Right kidney (tissue), 9 donors: ENCODE measurements at places on chromosomes 4 and X.

DNA sequence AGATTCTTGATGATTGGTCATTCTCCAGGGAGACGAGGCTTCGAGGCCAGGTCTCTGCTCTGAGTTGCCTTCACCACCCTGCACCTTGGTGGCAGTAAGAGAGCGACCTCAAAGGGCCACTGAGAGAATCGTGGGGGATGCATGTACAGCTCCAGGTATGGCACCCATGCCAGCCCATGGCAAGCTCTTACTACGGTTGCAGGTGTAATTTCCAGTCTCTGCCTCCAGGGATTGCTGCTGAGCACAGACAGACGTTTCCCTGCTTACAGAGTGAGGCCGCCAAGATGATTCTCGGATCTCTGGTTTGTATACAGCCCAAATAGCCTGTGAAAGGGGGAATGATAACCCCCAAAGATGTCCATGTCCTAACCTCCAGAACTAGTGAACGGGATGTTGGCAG is 16.3 kb upstream of the DRD5 start:
- no peak for DNase-seq

DNA sequence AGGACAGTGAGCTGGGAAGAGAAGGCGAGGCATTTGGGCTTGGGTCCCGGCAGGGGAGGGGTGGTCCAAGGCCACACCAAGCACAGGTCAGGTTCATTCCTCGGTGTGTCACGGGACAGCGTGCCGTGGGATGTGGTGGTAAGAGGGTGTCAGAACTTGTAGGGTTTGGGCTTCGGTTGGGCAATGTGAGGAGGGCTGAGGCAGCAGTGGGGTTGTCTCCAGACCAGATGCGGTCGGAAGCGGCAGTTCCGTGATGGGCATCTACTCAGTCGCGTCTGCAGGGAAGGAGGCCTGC is 22.1 kb downstream of the ADRA2C start:
- DNase-seq: no peak

- DNase-seq: no peak
Measured at GRCh38 chr4:38106886-38107514, 146.8 kb downstream of the PTTG2 start.

GRCh38 chrX:40663880-40664630 is 16.7 kb upstream of the CXorf38 start:
- DNase-seq: no peak

- no peak for DNase-seq
Measured at GRCh38 chr4:73788411-73788810, 48.0 kb downstream of the CXCL8 start.

DNA sequence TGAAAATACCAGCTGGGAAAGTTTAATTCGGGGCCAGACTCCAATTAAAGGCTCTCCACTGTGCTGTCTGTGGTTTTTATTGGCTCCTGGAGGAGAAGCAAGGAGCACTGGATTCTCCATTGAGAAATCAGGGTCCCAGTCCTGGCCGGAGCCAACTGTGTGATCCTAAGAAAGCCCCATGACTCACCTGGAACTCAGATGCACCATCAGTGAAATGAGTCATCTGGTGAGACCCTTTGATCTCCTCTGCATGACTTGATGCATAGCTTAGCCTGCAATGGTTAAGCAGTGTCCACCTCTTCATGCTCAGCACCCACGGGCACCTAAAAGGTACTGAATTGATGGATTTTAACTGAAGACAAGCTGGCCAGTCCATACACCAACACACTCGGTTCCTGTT is 119.2 kb upstream of the VCX3B start:
- no peak for DNase-seq

GRCh38 chr4:73734530-73735001 is 5.8 kb upstream of the CXCL8 start:
- no peak for DNase-seq

DNA sequence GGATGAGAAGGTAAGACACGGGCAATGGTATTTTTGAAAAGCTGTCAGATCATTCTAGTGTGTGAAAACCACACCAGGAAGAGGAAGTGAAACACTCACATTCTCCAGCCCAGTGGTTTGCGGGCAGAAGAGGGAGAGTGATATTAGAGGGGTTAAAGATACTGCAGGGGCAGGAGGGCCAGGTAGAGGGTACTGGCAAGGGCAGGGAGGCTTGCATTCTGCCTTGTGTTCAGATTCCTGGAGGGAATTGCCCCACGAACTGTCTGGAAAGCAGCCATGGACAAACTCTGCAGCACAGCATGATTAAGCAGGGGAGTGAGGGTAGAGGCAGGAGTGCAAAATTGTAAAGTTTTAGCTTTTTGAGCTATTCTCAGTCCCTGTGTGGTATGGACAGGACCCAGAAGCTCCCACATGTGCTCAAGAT is 30.9 kb downstream of the NIPAL1 start:
- no peak for DNase-seq

GRCh38 chrX:72367516-72367915 is 61.8 kb upstream of the CITED1 start:
- no peak for DNase-seq

DNA sequence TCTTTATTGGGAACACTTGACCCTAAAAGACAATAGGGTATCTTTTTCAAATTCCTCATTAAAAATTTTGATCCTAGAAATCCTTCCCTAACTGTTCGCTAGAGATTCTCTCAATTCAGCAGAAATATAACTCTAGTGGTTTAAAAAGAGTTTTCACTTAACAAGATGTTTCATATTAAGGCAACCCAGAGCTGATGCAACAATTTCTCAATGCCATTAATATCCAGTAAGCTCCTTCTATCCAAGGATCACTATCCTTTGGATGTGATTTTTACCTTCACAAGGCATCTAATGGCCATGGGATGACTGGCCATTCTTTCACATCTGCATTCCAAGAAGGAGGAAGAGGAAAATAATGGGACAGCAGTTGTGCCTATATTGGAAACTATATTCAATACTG is 183.4 kb downstream of the ANKRD50 start:
- no peak for DNase-seq

GRCh38 chr4:146061610-146062334 is 113.7 kb upstream of the LSM6 start:
- DNase-seq: no peak

DNA sequence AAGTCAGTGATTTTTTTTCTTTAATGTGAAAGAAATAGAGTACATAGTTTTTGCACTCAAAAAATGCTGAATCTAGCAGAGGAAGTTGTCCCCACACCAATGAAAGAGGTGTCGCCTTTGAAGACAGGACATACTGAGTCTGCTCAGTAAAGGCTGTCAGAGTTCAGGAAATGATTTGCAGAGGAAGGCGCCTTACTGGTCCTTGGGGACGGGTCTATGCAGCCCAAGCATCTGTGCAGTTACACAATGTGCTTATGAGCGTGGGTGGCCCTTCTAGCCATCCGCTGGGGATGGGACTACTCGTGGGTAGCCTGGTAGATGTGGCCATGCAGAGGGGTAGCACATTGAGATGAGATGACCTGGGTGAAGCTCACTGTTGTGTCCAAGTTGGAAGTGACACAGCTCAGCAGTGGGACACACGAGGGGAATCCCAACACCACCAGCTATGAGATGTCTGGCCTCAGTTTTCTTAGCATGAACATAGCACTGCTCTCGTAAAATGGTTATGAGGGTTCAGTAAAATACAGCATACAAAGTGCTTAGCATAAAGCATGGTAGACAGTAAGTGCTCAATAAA is 116.5 kb upstream of the RBPJ start:
- DNase-seq: no peak

DNA sequence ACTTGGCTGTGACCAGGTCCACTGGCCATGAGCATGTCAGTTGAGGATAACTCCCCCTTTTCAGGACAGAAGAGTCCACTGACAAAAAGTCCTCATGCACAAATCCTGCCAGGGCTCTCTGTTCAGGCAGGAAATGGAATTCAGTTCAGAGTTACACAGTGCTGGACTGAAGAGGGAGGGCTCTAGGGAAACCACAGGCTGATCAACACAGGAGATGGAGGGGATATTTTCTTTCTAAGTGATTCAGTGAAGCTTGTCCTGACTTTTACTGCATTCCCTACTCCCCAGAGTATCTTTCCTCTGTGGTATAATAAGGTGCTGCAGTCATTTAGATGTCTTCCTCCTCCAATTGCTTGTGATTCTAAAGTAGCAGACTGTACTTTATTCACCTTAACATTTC is 335.5 kb upstream of the IGFBP7 start:
- peak; percentile 35 for DNase-seq

- no peak for DNase-seq
Measured at GRCh38 chr4:56728512-56728911, 47.4 kb upstream of the HOPX start.

DNA sequence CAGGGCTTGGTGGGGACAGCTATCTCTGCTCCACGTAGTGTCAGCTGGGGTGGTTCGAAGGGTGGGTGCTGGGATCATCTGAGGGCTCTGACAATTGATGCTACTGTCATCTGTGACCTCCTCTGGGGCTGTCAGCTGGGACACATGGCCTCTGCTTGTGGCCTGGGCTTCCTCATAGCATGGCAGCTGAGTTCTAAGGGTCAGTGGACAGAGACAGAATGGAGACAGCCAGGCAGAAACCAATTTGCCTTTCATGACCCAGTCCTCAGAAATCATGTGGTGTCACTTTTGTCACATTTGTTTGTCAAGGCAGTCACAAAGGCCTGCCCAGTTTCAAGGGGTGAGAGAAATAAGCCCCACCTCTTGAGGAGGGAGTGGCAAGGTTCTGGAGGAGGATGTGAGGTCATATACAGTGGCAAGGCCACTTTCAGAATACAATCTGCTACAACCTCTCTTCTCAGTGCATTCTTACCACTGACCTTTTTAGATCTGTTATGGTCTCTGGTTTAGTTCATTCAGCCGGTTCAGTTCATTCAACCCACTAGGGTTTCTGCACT is 103.6 kb upstream of the BCOR start:
- DNase-seq: no peak

- no peak for DNase-seq
Measured at GRCh38 chr4:16329125-16329796, 103.0 kb upstream of the TAPT1 start.

DNA sequence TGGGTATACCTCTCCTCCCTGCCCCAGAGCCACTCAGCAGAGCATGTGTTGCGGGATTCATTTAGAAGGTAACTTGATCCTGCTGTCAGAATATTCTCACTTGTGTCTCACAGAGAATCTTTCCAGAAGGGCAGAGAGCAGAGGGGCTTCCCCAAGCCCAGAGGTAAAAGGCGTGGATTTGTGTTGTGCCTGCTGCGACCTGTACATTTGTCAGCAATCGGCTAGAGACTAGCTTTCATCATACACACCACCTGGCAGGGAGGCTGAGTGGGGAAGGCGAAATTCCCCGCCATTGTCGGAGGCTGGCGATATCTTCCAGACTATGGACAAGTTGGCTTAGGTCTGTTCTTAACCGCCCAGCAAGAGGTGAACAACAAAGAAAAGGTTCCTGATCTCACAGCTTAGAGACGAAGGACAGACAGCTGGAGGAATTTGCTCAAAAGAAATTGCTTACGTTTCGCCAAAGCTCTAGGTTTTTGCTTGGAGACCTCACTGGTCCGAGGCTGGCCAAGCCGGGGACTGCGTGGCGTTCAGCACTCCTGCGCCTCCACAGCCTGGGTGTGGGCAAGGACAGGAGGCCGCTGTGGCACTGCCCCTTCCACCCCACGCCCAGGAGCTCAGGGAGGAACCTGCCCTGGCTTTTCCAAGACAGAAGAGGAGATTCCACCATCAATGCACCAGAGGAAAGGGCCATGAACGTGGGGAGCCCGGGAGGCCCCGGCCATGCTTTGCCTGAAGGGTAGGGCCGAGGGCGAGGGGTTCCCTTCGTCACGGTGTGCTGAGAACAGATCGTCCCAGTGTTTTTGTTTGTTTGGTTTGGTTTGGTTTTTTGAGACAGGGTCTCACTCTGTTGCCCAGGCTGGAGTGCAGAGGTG is 69.4 kb downstream of the DCTD start:
- DNase-seq: no peak

GRCh38 chrX:31061091-31061490 is 10.8 kb downstream of the FTHL17 start:
- DNase-seq: no peak

DNA sequence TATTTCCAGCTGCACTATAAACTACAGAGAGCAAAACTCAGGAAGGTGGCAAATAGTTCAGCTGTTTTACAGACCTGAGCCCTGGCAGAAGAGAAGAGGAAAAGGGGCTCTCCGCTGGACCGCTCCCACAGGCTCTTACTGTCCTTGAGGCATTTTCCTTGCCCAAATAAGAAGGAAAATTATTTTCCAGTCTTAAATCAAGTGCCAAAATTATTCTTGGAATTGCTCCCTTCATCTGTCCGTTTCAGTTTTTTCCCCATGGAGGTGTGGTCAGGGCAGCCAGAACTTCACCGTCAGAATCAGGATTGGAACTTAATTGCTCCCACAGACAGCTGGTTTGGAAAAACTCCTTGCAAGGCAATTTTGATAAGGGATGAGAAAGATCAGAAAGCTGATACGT is 35.2 kb upstream of the SPINK2 start:
- no peak for DNase-seq

DNA sequence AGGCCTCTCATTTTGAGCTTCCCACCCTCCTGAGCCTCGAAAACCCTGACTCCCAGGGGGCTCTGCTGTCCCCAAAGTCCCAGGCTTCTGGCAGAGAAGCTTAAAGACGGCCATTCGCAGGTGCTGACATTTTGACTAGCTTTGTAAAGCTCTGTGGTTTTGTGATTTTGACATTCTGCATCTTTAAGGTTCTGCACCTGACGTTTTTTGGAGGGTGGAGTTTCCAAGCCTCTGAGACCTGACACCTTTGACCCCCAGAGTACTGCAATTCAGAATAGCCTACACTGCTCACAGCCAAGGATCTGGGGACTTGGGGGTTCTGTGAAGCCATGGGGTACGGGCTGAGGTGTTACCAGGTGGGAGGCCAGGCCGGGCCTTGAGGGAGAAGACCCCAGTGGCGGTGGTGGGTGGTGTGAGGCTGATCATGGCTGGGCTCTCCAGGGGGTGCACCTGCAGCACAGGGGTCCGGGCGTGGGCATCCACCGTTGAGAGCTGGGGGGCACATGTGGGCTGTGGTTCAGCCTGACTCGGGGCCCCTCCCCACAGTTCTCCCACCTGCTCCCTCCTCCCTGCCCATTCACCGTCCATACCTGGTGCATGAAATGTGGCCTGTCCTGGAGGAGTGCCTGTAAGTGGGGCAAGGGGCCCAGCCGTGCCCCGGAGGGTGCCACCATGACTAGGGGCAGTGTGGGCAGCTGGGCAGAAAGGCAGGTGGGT is 7.3 kb downstream of the FOXP3 start:
- no peak for DNase-seq

DNA sequence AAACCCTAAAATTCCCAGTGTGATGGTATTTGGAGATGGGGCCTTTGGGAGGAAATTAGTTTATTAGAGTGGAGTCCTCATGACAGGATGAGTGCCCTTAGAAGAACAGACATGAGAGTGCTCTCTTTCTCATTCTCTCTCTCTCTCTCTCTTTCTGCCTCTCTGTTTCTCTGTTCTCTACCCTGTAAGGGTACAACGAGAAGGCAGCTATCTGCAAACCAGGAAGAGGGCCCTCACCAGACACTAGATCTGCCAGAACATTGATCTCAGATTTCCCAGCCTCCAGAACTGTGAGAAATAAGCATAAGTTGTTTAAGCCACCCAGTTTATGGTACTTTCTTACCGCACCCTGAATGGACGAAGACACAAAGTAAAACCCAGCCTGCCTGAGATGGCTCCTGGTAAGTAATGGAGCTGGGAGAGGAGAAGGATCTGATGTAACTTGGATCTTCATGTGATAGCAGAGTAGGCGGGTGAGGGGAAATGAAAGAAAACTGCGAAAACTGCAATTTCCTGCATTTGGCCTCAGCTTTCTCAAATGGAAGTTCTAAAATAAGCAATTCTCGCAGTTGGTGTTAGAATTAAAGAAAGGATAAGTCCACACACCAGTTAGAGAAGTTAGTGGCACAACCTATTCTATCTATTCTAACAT is 8.7 kb upstream of the CDS1 start:
- DNase-seq: no peak

GRCh38 chr4:76023389-76023788 is at the start of gene CXCL10:
CXCL10 (minus strand) TSS chr4:76023497; CDS start chr4:76023431, 66 bp downstream.
- DNase-seq: no peak
